ENCODE measurements at places on chromosomes 6 and 20.

DNA sequence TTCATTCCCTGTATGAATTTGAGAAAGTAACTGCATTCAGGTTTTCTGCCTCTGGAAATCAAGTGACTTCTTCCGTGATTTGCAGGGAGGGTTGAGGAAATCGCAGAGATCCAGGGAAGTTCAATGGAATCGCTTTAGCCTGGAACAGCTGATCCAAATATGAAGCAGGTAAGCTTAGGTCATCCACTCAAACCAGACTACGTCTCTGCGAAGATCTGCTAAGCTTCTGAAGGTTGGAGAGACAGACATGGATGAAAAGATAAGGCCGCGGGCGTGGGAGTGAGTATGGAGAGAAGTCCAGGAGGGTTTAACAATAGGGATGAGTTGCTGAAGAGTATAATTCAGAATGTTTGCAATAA is 34.2 kb upstream of the BTN3A2 start:
- no peak for DNase-seq

DNA sequence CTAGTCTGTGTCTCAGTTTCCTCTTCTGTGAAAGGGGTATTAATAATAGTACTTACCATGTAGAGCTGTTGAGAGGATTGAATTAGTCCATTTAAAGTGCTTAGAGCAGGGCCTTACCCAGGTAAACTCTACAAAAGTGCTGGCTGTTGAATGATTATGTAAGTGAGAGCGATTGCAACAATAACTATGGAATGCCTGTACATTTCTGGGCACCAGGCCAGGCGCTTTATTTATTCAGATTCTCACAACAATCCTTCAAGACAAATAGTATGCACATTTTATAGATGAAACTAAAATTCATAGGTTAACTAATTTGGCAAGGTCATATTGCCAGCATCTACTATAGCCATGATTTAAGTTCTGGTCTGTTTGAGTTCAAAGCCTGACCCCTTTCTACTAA is 78.3 kb upstream of the MMS22L start:
- no peak for DNase-seq

DNA sequence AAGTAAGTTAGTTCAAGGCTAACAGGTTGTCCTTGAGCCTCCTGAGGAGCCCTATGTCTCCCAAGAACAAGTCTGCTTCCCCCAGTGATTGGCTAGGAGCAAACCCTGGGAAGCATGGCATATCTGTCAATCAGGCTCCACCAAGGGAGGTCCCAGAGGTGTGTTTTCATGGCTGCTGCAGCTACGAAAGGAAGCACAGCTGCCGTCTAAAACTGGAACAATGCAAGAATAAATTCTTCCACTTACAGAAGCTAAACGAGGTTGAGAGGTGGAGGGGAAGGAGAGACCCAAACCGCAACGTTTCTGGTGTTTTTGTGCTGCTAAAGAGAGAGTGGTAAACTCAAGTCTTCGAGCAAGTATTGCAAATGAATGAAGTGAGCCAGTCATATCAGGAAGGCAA is 4.9 kb upstream of the PTGIS start:
- DNase-seq, result no peak

DNA sequence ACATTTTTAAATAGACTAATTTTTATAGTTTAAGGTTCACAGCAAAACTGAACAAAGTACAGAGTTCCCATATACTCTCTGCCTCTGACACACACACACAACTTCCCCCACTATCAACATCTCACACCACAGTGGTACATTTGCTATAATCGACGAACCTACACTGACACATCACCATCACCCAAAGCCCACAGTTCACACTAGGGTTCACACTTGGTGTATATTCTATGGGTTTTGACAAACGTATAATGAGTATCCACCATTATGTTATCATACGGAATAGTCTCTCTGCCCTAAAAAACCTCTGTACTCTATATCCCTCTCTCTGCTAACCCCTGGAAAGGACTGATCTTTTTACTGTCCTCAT is 15.6 kb downstream of the TMEM30A start:
- no peak for DNase-seq

DNA sequence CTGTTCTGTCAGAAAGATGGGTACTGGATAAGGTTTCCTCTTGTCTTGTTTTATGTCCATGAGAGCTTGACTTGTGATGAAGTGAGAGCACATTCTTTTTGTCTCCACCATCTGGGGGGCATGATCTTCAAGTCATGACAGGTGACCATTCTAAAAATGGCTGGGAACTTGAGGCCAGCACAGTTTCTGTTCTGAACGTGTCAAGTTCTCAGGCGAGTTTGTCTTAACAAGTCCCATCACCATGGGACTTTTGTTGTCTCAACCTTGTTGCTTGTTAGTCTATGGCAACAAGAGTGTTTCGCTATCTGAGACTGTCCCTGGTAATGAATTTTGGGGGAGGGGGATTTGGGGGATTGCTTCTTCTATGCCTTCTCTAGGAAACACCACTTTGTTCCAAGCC is 25.6 kb upstream of the ENPP4 start:
- no peak for DNase-seq

DNA sequence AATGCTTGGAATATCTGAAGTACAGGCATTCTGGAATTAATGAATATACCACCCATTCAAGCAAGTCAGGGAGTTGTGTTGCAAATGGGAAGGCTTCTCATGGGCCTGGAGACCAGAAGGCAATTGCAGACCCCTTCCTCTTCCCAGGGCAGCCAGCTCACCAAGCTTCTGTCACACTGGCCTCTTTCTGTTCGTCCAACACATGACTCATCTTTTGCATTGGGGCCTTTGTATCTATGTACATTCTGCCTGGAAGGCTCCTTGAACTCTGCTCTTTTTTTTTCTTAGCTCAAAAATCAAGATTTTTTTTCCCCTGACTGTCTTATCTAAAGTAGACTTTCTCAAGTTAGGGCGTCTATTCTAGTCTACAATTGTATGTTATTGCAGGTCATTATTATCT is 132.9 kb upstream of the MYLIP start:
- no peak for DNase-seq

- DNase-seq, result no peak
These were observed 90.4 kb downstream of the CEP162 start for GRCh38 chr6:84137051-84137375.

DNA sequence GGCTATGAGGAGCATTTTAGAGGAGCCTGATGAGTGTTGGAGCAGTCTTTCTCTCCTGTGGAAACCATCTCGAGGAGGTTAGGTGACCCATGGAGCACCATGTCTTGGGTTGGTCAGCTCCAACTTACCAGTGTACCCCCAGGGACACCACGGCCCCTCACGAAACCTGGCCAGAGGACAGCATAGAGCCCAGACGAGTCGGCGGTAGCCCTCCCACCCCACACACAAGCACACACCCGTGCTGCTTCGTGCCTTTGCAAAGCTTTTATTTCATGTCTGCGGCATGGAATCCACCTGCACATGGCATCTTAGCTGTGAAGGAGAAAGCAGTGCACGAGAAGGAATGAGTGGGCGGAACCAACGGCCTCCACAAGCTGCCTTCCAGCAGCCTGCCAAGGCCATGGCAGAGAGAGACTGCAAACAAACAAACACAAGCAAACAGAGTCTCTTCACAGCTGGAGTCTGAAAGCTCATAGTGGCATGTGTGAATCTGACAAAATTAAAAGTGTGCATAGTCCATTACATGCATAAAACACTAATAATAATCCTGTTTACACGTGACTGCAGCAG is 53.6 kb downstream of the EZR start:
- no peak for DNase-seq

Data from cerebellar nuclear complex (tissue), 1 donor.